ENCODE measurements at places on chromosomes 6 and 20.
A peak's percentile ranks its signal among the peaks of the same experiment; 100 is the strongest.

GRCh38 chr6:15819841-15820240, 157.0 kb upstream of the DTNBP1 start:
- DNase-seq, result no peak

DNA sequence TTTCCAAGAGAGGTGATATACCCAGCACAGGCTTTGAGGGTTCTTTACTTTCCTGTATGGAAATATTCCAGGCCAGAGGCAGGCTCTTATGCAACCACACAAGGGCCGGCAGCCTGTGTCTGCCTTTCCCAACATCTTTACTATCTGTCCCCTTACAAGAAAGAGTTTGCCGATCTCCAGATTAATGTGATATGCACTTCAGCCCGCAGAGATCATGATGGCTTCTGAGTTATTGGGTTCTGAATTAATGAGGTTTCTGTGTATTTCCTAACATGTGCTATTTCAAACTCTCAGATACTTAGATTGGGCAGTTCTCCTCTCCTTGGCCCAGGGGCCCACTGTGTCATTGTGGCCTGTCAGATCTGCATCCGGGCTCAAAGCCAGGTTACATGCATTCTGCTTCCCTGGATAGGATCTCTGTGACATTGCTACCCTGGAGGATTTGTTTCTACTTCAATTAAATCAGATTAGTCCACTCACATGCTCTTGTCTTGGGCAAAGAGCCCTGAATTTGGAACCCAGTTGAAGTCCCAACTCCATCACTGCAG, 56.6 kb downstream of the TGM2 start:
- DNase-seq, result no peak

- no peak for DNase-seq
These were observed 33.1 kb downstream of the MTHFD1L start for GRCh38 chr6:150898399-150899170.

- DNase-seq, result no peak
These were observed 32.0 kb upstream of the SSTR4 start for GRCh38 chr20:23003077-23003635.

GRCh38 chr6:111591370-111591900, 14.2 kb downstream of the TRAF3IP2 start:
- DNase-seq, result peak; percentile 91

DNA sequence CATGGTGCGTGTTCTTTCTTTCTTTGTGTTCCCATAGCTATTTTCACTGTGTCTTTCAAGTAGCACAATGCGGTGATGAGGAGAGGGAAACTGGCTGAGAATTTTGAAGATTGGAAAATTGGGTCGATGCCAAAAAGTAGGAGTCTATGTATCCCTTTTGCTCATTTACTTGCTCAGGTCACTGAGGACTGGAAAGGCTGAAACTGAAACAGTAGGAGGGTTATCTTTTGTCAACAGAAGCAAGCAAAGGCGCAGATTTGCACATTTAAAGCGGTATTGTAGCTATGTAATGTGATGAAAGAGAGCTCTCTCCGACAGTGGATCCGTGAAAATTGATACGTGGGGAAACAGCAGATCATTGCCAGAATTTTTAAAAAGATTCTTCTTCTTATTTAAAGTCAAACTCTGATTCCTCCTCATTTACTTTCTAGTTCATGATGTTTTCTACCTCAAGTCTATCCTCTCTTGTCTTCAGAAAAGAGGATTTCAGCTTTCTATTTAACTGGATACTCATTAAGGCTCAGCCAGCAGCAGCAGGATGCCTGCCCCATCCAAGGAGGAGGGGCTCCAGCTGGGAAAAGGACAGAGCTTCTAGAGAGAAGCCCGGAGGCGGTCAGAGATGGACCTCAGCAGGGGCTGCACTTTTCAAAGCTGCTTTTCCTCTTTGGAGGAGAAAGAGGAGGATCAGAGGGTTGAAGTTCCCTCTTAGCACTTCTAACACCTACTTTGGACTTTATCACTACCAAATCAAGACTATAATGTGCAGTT, 15.9 kb upstream of the FYN start:
- no peak for DNase-seq

DNA sequence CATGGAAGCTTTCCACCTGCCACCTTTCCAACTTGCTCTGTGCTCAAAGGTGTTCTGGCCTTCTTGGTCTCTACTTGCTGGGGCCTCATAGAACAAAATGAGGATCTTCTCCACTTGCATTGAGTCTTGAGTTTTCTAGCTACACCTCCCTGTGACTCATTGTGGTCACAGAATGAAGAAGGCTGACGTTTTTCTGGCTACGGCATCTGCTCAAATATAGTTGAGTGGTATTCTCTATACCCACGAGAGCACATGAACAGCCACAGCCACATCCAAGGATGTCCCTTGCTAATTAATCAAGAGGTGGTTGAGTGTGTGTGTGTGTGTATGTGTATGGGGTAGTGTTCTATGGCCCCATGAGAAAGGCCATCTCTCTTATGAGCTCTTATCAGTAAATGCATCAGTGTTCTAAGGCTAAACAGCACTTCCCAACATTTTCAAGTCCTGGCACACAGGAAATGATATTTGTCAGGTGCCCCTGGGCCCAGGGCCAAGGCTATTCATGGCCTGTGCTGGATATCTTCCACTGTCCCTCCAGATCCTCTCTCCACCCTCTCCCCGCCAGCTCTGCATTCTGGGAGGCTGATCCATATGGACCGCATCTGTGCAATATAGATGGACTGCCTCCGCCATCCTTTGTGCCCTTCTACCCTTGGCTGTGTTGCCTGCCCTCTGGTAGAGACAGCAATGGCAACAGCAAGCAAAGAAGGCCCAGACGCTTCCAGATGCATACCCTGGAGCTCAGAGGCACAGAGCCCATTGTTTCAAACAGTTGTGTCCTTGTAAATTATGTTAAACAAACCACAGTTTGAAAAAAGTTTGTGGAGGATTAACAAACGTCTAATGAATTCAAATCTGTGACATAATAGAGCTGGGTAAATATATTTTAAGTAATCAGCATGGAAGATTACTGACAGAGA, 150.2 kb downstream of the LRFN2 start:
- DNase-seq, result no peak

All from lower lobe of right lung (tissue), 2 donors.